ENCODE measurements at places on chromosomes 13 and 19.

GRCh38 chr19:17784201-17785008, 10.5 kb upstream of the B3GNT3 start:
- peak; percentile 76 for DNase-seq

GRCh38 chr19:478236-478903, 17.5 kb upstream of the SHC2 start:
- DNase-seq: no peak

DNA sequence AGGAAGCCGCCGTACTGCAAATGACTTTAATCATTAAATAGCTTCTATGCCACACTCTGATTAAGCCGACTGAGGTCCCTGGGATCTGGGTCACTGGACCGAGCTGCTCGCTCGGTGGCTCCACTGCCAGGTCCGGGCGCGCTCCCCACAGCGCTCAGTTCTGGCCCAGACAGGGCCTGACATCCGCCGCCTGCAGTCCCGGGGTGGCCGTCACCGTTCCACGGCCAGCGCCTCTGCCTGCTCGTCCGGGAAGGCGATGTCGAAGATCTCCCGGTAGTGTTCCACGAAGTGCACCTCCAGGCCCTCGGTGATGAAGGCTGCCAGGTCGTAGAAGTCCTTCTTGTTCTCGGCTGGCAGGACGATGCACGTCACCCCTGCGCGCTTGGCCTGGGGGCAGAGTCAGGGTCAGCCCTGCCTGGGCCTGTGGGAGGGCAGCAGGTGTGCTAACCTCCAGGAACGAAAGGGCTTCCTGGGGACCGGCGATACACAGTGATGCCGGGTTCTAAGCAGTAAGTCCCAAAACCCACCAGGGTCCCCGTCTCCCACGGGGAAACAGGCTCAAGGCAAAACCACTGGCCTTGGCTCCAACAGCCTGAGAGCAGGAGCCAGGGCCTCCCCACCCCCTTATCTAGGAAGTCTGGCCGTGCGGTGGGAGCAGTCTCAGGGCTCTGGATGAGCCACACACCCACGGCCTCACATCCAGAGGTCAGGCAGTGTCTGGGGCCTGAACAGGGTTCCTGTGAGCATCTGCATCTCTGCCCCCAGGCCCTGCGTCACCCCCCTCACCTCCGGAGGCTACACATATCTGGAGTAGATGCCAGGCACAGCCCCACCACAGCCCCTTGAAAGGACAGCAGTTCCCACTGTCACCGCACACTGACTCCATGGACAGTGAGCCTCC, 2.0 kb downstream of the RPL36 start:
- no peak for DNase-seq

DNA sequence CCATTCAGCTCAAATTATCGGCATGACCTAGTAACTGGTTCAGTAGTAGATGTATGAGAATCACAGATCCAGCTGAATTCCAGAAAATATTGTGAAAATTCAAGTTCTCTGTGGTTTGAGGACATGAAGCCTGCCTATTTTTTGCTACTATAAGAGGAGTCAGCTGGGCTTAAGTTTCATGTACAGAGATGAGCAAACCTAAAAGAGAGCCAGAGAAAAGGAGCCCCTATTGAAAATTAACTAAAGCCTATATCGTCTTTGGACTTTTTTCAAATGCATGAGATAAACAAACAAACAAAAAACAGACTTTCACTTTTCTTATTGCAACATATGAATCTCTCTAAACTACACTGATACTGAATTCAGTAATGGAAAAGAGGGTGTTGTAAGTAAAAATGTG, 106.8 kb upstream of the SPRY2 start:
- DNase-seq: no peak

DNA sequence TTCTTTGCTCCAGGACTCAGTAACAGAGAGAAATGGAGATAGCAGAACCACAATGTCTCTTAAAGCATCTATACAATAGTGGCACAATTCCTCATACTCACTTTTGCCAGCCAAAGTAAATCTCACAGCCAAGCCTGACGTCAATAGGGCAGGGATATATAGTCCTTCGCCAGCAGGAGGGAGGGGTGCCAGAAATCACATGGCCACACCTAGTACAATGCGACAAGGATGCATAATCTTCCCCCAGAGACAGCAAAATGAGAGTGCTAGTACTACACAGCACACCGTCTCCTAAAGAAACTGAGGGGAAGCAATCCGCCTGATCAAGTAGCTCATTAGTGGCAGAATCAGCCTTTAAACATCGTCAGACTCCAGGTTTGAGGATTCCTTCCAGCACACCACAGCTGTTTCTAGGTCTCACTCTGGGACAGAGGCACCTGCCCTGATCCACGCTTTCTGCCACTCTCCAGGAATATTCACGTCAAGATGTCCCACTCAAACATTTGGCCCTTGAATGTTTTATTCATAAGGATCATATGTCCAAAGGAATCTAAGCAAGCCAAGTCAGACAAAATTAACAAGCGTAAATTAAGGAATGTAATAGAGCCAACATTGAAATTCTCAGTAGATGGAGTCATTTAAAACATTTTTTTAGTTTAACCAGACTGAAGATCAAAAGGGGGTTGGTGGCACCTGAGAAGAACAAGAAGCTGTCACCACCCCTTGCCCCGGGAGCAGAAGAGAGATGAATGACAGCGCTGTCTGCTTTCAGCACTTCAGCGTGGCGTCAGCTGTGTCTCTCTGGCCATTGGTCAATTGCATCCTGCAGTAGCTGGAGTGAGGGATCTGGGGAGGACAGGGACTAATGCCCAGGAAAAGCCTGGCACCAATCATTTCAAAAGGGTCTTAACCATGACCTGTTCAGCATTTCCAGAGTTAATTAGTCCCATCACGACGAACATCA, 63.5 kb upstream of the SERP2 start:
- no peak for DNase-seq

- DNase-seq: no peak
These were observed 1.1 kb downstream of the TECR start for GRCh38 chr19:14530506-14530905.
